Activated CD4-positive, CD25-positive, alpha-beta regulatory T cell treated with anti-CD3 and anti-CD28 coated beads, Interleukin-2, amount 50 U/mL, for 24 hours (primary cell): ENCODE measurements at places on chromosomes 16 and 17.

GRCh38 chr16:78896280-78896679 lies 704.3 kb downstream of the MAF start:
- peak; percentile 12 for ATAC-seq

DNA sequence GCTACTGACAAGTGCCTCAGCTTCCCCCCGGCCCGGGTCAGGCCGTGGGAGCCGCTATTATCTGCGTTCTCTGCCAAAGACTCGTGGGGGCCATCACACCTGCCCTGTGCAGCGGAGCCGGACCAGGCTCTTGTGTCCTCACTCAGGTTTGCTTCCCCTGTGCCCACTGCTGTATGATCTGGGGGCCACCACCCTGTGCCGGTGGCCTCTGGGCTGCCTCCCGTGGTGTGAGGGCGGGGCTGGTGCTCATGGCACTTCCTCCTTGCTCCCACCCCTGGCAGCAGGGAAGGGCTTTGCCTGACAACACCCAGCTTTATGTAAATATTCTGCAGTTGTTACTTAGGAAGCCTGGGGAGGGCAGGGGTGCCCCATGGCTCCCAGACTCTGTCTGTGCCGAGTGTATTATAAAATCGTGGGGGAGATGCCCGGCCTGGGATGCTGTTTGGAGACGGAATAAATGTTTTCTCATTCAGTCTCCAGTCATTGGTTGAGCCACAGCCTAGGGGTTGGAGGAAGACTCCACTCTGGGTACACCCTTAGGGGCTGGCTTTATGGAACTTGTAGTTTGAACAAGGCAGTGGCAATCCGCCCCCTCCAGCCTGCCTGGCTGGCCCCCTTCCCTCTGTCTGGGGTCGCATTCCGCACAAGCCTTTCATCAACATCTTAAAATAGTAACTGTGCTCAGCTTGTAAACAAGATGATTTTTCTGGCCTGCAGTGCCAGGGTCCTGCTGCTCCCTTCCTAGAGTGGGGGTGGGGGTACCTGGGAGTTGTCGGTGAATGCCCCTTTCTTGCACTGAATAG lies 4.1 kb downstream of the SYNGR2 start:
- no peak for ATAC-seq

DNA sequence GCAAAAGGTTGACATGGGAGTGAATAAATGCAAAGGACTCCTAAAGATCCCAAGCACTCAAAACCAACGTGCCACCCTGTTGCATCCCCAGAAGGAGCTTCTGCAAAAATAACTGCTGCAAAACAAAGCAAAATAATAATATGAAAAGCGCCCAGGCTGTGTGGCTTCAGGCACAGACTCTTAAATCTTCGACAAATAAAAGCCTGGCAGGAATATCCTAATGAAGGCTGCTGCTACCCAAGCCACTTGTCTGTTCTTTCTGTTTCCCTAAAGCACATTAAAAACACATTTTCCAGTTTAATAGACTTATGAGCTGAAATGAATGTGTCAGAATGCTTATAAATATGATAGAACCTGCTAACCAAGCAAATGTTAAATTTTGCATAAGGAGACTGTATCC lies 154.0 kb downstream of the SLC39A11 start:
- no peak for ATAC-seq

DNA sequence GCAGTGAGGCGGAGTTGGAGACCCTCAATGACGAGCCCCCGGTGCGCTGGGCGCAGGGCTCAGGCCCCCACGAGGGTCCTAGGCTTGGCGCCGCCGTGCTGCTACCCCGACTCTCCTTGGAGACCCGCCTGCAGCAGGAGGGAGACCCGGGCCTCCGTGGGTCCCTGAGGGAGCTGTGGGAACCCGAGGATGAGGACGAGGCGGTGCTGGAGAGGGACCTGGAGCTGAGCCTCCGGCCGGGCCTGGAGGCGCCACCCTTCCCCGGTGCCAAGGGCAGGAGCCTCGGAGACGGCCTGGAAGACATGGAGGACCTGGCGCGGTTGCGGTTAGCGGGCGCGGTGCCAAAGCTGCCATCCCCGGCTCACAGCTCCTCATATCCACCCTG lies 2.3 kb downstream of the MYO15B start:
- ATAC-seq = no peak

DNA sequence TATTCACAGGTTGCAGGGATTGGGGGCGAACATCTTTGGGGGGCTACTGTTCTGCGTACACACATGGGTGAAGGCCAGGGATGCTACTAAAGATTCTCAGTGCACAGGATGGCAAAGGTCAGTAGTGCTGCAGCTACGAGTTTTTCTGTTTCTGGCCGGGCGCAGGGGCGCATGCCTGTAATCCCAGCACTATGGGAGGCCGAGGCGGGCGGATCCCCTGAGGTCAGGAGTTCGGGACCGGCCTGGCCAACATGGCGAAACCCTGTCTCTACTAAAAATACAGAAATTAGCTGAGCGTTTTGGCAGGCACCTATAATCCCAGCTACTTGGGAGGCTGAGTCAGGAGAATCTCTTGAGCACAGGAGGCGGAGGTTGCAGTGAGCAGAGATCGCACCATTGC lies 3.9 kb upstream of the ZNF598 start:
- no peak for ATAC-seq

DNA sequence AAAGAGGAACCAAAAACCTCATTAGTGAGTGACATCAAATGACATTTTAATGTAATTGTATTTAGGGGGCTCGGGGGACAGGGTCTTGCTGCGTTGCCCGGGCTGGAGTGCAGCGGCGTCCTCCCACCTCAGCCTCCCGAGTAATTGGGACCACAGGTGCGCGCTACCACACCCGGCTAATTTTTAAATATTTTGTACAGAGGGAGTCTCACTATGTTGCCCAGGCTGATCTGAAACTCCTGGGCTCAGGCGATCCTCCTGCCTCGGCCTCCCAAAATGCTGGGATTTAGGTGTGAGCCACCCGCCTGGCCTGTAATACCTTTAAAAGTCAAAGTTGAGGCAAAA lies 581 bp downstream of the SNRNP25 start:
- ATAC-seq = no peak

DNA sequence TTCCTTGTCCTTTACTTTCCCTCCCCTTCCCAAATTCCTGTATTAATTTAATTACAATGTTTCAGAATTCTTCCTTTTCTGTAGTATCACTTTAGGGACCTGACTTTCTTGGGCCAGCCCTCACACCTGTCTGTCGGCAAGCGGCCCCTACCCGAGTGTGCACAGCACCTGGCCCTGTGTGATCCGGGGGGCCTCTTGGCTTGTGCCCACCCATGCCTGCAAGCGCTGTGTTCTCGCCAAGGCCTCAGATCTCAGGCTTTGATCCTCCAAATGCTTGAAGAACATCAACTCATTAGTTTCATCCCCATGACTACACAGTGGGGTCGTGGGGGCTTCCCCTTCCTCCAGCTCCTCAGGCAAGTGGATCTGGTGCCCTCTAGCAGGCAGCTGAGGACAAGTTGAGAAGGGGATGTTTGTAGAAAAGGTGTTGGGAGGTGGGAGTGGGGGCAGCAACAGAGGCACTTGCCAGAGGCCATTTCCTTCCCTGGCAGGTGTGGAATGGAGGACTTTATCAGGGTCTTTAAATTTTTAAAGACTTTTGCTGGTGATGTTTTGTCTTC lies 15.7 kb upstream of the CDH3 start:
- peak; percentile 20 for ATAC-seq

GRCh38 chr16:74583926-74584666 lies 22.8 kb downstream of the GLG1 start:
- ATAC-seq = no peak

GRCh38 chr16:26334218-26335111 lies 642.7 kb downstream of the HS3ST4 start:
- ATAC-seq = no peak

DNA sequence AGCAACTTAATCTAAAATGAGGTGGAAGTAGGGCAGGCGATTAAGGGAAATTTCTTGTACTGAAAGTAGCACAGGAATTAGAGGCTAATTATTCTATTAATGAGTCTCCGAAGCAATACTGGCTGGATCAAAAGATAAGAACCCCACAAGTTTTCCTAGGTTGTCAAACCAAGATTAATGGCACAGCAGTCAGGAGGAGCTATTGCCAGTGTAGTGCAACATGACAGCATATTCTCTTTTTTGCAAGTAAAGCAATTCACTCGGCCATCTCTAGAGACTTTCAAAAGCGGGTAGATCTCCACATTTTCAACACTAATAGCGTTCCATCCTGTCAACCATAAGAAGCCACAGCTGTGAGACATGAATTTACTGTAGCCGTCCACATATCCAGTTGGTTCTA lies 81.2 kb downstream of the CYB561 start:
- ATAC-seq = no peak

- no peak for ATAC-seq
These were observed 1.6 kb downstream of the XYLT1 start for GRCh38 chr16:17469011-17469740.

DNA sequence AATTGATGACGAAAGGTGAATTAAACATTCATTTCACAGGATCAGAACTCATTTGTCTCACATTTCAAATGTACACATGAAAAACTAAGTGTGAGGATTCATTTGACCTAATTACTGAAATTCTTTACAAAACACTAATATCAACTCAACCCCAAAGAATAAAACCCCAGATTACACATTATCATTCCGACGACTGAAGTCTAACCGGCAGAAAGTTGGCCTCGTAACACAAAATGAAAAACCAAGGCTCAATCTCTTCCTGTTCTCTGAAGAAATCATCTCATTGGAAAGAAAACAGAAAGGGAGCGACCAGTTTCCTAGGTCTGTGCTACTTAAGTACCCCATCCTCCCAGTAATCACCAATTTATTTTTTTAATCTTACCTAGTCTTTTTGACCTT lies 1.8 kb downstream of the JPT1 start:
- ATAC-seq = no peak

DNA sequence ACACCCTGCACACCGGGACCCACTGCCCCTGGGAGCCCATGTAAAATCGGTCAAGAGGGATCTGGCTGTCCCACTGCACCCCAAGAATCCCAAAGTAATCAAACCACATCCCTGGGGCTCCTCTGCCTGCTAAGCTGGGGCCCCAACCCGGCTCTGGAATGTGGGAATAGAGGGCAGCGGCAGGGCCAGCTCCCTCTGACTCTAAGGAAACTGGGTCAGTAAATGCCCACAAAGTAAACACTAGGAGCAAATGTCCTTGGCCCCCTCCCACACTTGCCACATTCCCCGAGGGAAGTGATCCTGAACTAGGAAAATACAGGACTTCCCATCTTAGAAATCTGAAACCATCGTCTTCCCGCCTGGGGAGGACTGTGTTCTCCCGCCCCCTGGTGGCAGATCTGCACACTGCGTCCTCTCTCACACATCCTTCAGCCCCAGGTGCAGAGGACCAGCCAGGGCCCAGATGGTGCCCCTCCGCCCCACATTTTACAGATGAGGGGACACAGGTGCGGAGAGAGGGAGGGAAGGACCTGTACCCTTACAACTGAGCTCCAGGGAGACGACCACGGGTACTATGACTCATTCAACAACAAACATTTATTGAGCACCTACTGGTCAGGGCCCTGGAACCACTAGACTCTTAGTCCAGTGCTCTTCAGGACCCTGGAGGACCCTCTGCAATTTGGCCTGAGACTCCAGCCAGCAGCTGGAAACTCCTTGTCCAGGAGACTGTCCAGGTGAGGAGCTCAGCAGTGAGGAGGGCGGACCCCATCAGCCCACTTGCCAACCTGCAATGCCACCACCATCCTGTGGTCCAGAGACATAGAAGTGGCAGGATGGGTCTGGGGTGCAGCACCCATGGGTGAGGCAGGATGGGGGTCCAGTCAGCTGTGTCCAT lies 10.1 kb downstream of the P3H4 start:
- ATAC-seq = peak; percentile 79

- ATAC-seq = no peak
These were observed 47.1 kb upstream of the NACA2 start for GRCh38 chr17:61638087-61638486.

DNA sequence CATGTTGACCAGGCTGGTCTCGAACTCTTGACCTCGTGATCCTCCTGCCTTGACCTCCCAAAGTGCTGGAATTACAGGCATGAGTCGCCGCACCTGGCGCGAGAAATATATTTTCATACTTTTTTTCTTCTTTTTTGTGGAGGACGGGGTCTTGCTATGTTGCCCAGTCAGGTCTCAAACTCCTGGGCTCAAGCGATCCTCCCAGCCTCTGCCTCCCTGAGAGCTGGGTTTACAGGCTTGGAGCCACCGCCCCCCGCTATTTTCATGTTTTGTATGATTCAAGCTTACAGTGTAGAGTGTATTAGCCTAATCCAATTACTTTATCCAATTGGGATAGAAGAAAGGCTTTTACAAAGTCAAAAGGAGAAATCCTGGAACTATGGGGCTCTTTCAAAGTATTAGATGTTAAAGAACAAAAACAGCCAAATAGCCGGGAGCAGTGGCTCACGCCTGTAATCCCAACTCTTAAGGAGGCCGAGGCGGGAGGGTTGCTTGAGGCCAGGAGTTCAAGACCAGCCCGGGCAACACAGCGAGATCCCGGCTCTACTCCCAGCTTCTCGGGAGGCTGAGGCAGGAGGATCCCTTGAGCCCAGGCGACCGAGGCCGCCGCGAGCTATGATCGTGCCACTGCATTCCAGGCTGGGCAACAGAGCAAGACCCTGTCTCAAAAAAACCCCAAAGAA lies 1.4 kb upstream of the MAP1LC3B start:
- no peak for ATAC-seq

GRCh38 chr17:8066841-8067775 lies 20.4 kb downstream of the ALOX12B start:
- ATAC-seq = no peak

GRCh38 chr16:80283466-80284392 lies 257.1 kb upstream of the DYNLRB2 start:
- no peak for ATAC-seq

GRCh38 chr17:16935241-16935663 lies 36.7 kb downstream of the TNFRSF13B start:
- ATAC-seq = no peak

GRCh38 chr16:78195797-78196196 lies 96.3 kb downstream of the WWOX start:
- no peak for ATAC-seq
